ENCODE measurements at places on chromosomes 12 and 14.

- DNase-seq: no peak
Observed at GRCh38 chr12:91276509-91276908, 93.9 kb upstream of the DCN start.

GRCh38 chr12:131151558-131152345 is 198.0 kb downstream of the ADGRD1 start:
- DNase-seq: no peak

GRCh38 chr14:99753225-99754140 is 39.7 kb upstream of the EML1 start:
- DNase-seq: no peak

- DNase-seq: no peak
Observed at GRCh38 chr12:7542046-7542445, 38.5 kb upstream of the CD163 start.

DNA sequence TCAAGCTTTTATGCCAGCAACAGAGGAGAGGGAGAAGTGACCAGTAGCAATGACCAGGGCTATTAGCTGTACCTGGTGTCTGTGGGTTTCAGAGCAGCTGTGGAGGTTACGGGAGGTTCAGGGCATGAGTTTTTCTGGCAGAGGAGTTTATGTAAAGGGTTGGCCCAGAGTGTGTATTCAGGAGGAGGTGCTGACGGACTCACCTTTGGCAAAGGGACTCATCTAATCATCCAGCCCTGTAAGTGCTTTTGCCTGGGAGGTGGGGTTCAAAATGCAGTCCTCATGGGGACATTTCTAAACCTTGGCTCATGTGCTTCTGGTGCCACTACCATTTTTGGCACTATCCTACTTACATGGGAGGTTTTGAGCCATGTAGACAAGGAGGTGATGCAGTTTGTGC is 95.3 kb downstream of the DAD1 start:
- DNase-seq: no peak

GRCh38 chr12:24991209-24992049 is 42.5 kb upstream of the BCAT1 start:
- DNase-seq: no peak

GRCh38 chr14:106586098-106586704 is 1059.8 kb downstream of the TMEM121 start:
- DNase-seq: no peak

GRCh38 chr14:72582582-72582981 is 311.3 kb downstream of the DPF3 start:
- DNase-seq: no peak

GRCh38 chr12:46380881-46381280 is 8.3 kb upstream of the SLC38A2 start:
- no peak for DNase-seq

GRCh38 chr12:25670076-25671055 is 117.3 kb upstream of the LMNTD1 start:
- DNase-seq: no peak

GRCh38 chr12:2851931-2852330 is 4.9 kb downstream of the TEX52 start:
- DNase-seq: no peak

GRCh38 chr12:68240975-68241374 is 12.4 kb downstream of the IL22 start:
- no peak for DNase-seq
